ENCODE measurements at places on chromosomes 13 and 19. TPM values are rescaled to one million over a fixed set of nuclear protein-coding genes. Genes with fewer than 3 reads are reported as not detected.

DNA sequence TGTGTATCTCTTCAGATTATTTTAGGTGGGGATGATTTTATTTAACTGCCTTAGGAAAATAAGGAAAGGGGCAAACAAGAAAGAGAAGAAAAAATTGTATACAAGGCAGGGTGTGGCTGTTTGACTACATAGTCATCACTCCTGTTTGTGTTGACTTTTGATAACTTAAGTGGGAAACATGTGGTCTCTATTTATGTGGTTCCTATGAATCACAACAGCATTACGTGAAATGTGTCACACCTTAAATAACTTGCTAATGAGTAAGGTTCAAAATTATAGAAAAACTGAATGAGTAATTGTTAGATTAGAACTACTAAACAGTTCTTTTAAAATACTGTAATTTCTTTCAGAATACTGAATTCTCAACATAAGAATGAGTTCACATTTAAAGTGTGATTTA, 69.3 kb downstream of the LMO7 start:
- no peak overlapping the region for H3K27ac ChIP-seq
- DNase-seq: no peak
- H3K36me3 ChIP-seq: no peaks in the 10 kb centered on the region
- no peaks in the 10 kb centered on the region for H3K27me3 ChIP-seq
- peaks cover 21% of the 10 kb centered on the region for H3K4me1 ChIP-seq

GRCh38 chr19:18468517-18468916, 30.6 kb upstream of the ISYNA1 start:
- no peak overlapping the region for H3K27ac ChIP-seq
- no peaks in the 10 kb centered on the region for H3K27me3 ChIP-seq
- H3K4me3 ChIP-seq: no peak overlapping the region

- DNase-seq: no peak
- H3K4me1 ChIP-seq: peaks cover 25% of the 10 kb centered on the region
- H3K27ac ChIP-seq: peak overlapping the region; percentile 51
- H3K4me3 ChIP-seq: peak overlapping the region; percentile 59
- no peaks in the 10 kb centered on the region for H3K27me3 ChIP-seq
These were observed 766 bp downstream of the CEBPG start for GRCh38 chr19:33374236-33374714.

- no peaks in the 10 kb centered on the region for H3K36me3 ChIP-seq
- no peak for DNase-seq
- H3K27me3 ChIP-seq: no peaks in the 10 kb centered on the region
- no peak overlapping the region for H3K27ac ChIP-seq
- peaks cover 20% of the 10 kb centered on the region for H3K4me1 ChIP-seq
These were observed 21.5 kb downstream of the OLFM4 start for GRCh38 chr13:53050151-53050550.

GRCh38 chr13:104086759-104087158, 1020.5 kb upstream of the SLC10A2 start:
- H3K4me3 ChIP-seq: no peak overlapping the region
- no peaks in the 10 kb centered on the region for H3K4me1 ChIP-seq
- DNase-seq: no peak
- no peak overlapping the region for H3K27ac ChIP-seq

GRCh38 chr13:86932776-86933334, 738.3 kb upstream of the SLITRK5 start:
- no peak overlapping the region for H3K4me3 ChIP-seq
- H3K4me1 ChIP-seq: no peaks in the 10 kb centered on the region
- no peak overlapping the region for H3K27ac ChIP-seq
- no peaks in the 10 kb centered on the region for H3K36me3 ChIP-seq
- no peak for DNase-seq

DNA sequence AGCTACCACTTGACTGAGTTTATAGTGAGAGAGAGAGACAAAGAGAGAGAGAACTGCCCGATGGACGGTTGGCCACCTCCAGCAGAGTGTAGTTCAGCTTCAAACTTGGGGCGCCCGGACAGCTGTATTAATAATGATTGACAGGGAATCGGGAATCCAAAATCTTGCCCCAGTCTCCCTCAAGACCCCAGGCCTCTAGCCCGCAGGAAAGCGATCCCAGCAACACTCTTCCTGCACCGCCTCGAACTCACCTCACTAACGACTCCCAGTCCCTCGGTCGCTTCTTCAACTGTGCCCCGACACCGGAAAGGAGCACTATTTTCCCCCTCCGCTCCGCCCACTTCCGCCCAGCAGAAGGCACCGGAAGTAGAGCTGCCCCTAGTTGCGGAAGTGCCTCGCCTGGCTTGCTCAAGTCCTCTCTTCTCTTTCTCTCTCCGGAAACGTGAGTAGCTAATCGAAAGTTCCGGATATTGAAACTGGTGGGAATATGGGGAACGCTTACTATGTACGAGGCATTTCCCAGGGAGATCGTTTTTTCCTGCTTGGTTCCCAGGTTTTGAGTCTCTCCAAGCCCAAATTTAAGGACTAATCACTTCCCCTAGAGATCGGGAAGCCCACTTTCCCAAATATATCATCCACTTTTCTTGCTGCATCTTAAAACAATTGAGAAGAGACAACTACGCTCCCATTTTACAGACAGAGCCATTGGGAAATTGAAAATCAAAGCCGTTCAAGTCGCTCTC, at the start of gene NOSIP:
Gene NOSIP (minus strand): TSS at position 293 of the 743 bp plus-strand sequence. CDS start 19,865 bp downstream, outside the sequence.
- H3K27ac ChIP-seq: peak within 1 kb of the TSS; percentile 21
- H3K36me3 ChIP-seq: peaks cover 4% of the 10 kb centered on the region
- H3K27me3 ChIP-seq: no peaks in the 10 kb centered on the region
- H3K4me3 ChIP-seq: peak within 1 kb of the TSS; percentile 54

- DNase-seq: no peak
- H3K36me3 ChIP-seq: no peaks in the 10 kb centered on the region
- peaks cover 21% of the 10 kb centered on the region for H3K4me1 ChIP-seq
- no peak overlapping the region for H3K27ac ChIP-seq
- peak overlapping the region; percentile 59 for H3K4me3 ChIP-seq
These were observed 109.3 kb upstream of the MLNR start for GRCh38 chr13:49110913-49111170.

DNA sequence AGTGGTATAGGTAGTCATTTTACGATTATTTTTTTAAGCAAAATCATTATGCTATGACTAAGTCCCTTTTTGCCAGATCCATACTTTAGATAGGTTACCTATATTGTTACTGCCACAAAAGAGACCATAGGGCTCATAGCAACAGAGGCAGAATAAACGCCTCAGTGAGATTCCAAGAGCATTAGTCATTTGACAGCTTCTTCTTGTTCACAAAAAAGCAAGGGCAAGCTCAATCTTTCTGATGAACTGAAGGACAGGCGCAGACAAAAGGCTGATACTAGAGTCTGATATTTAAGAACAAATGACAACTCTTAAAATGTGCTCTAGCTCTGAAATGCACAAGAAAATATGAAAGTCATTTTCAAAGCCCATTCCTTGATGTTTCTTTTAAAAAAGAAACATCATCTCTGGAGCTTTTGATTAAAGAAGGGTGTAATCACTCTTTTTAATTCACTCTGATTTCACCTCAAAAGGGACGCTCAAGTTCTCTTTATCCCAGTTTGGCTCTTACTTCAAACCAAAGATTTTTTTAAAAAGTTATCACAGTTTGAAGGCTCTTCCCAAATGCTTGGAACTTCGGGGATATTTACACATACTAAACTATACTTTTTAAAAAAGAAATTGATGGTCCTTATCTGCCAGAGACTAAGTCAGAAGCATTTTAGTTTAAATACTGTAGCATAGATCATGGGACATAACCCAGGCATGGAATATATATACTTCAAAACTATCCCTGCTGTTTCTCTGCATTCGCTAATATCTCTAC, 187.2 kb downstream of the EFNB2 start:
- no peak overlapping the region for H3K4me3 ChIP-seq
- DNase-seq: no peak
- H3K4me1 ChIP-seq: peaks cover 11% of the 10 kb centered on the region
- H3K36me3 ChIP-seq: no peaks in the 10 kb centered on the region

GRCh38 chr19:40419780-40420179, 6.0 kb downstream of the SERTAD1 start:
- H3K4me3 ChIP-seq: no peak overlapping the region
- H3K36me3 ChIP-seq: peaks cover 7% of the 10 kb centered on the region
- H3K27ac ChIP-seq: no peak overlapping the region
- H3K4me1 ChIP-seq: peaks cover 29% of the 10 kb centered on the region
- no peak for DNase-seq
- no peaks in the 10 kb centered on the region for H3K27me3 ChIP-seq

Gene NANOS3
- total RNA-seq: not detected

Gene IZUMO1
- total RNA-seq: 0.21 TPM

All from tibial nerve (tissue), 4 donors.